PC-9 (cell line): ENCODE measurements at places on chromosomes 2 and 18. TPM values are rescaled to one million over a fixed set of nuclear protein-coding genes. Genes with fewer than 3 reads are reported as not detected.

The MEP1B gene
- total RNA-seq: not detected in 2 replicates

The ANKRD30BL gene
- not detected in 2 replicates for total RNA-seq

The QPCT gene
- total RNA-seq: 2.6 and 3.0 TPM in 2 replicates

The SRD5A2 gene
- not detected in 2 replicates for total RNA-seq

The OTOF gene
- total RNA-seq: not detected in 2 replicates

The ABHD1 gene
- not detected in 2 replicates for total RNA-seq

The SGO2 gene
- total RNA-seq: 17.8 and 25.0 TPM in 2 replicates

The ATG16L1 gene
- 55.7 and 63.9 TPM in 2 replicates for total RNA-seq

The MAP3K19 gene
- total RNA-seq: not detected in 2 replicates

The SLC16A14 gene
- total RNA-seq: 0.57 and 1.4 TPM in 2 replicates

The CXCR4 gene
- total RNA-seq: 0.70 and 1.1 TPM in 2 replicates

The PELI1 gene
- total RNA-seq: 32.6 and 33.1 TPM in 2 replicates

The CHRNG gene
- not detected in 2 replicates for total RNA-seq

The MC5R gene
- not detected in 2 replicates for total RNA-seq

The MROH2A gene
- total RNA-seq: 1.4 and 2.9 TPM in 2 replicates

The DNAH6 gene
- total RNA-seq: not detected in 2 replicates

The MYO7B gene
- total RNA-seq: not detected in 2 replicates

The PROM2 gene
- 129 and 147 TPM in 2 replicates for total RNA-seq

The LDLRAD4 gene
- 1.2 and 1.7 TPM in 2 replicates for total RNA-seq

The LINC00305 gene
- total RNA-seq: not detected in 2 replicates

The VWA3B gene
- total RNA-seq: not detected in 2 replicates

The TCF23 gene
- total RNA-seq: not detected in 2 replicates

The ATP5F1A gene
- total RNA-seq: 232 and 242 TPM in 2 replicates
